ENCODE measurements at places on chromosomes 12 and 14.

- no peak for DNase-seq
Measured at GRCh38 chr14:55799508-55800095, 219.6 kb downstream of the KTN1 start.

DNA sequence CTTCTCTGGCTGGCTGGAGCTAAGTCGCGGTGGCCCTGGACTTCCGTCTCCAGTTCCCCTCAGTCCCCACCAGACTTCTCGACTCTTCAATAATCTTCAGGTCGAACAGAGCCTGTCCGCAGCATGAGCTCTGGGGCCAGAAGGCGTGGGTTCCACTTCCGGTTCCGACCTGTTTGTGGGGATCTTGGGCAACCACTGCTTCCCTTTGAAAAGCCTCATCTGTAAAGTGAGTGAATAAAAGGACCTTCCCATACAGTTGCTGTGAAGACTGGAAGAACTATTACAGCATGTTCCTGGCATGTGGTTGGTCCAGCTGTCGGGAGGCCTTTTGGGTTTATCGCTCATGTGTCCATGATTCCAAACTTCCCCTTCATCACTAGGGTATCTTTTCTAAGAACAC lies 19.4 kb downstream of the ADGRD1 start:
- DNase-seq: no peak

DNA sequence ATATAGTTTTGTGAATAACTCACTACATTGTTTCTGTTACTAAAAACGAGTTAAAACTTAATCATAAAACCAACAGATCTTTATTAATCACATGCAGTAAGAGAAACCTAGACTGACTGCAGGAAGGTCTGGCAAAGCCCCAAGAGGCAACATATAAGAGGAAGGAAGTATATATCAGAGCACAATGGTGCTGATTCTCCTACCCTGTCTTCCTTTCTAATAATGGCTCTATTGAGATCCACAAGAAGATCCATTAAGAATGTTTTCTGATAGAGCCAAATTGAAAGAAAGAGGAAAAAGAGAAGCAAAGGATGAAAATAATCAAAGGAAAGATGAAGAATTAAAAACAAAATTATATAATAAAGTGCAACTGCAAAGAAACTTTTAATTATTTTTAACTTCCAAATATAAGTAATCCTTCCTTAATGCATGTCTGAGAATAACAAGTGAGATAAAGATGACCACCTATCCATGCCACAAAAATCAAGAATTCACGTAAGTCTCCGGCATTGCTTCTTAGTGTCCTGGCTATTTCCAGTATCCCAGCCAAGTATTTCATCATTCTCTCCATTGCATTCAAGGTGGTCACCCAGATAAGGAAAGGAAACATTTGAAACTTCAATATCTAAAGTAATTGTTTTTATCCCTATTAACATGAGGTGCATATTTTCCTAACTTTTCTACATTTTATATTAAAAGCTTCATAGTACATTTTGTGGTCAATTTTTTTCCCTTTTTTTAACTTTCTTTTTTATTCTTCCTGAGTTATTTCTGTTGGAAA lies 62.2 kb downstream of the SOX5 start:
- DNase-seq: no peak

- no peak for DNase-seq
Measured at GRCh38 chr12:92396647-92397252, 251.1 kb upstream of the BTG1 start.

GRCh38 chr14:53152184-53152886 lies 788 bp downstream of the DDHD1 start:
- no peak for DNase-seq

Measured in COR-L47 (cell line).